ENCODE measurements at places on chromosomes 1 and 21. TPM values are rescaled to one million over a fixed set of nuclear protein-coding genes. Genes with fewer than 3 reads are reported as not detected.

- DNase-seq, result no peak
Measured at GRCh38 chr1:239725933-239726332, 339.6 kb downstream of the CHRM3 start.

DNA sequence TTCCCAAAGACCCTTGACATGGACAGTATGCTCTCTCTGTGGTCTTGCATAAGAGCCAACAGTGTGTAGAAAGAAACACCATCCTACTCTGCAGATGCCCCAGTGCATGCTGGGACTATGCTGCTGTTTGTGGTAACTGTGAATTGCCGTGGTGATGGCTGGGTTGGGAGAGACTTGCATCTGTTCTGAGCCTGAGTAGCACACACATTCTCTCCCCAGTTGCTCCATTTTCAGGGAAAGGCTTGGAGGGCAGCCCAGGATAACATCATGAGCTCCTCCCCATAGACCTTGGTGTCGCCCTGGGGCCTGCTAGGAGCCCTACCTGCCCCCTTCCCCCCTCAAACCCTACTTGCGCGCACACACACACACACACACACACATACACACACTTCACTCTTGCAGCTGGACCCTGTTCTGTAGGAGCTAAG is 120.9 kb upstream of the IPO9 start:
- DNase-seq, result no peak

DNA sequence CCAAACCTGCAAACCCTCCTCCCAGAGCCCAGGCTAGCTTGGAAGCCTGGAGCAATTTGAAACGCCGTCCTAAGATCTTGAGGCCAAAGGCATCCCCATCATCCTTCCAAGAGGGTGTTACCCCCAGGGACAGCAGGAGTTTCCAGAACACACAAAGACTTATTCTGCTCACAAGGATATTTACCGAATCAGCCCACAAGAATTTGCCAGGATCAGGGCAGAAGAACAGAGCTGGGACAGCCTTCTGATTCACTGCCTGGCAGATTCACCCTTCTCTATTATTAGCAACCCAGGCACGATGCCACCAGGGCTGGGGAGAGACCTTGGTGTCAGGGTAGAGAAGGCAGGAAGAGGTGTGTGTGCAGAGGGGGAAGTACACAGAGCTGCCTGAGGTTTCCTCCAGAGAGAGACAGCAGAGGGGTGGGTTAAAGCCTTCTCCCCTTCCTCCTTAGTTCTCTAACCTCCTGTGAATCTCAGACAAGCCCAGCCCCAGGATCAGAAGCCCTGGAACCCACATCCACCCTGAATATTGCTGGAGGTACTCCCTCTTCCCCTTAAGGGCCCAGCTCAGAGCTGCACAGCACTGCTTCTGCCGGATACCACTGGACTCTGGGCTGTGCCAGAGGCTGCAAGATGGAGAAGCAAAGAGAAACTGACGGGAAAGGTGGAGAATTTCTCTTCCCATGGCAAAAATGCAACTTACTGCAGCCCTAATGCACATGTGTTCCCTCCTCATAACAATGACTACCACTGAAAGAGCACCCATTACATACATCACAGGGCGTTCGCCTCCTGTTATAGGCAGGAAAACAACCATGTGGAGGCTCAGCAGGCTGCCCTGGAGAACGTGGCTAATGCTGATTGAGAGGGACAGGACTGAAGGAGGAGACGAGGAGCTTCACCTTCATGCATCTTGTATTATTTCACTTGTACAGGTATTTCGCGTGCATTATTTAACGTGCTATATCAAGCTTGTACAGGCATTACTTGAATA is 61.8 kb downstream of the ITPKB start:
- peak; percentile 95 for DNase-seq

GRCh38 chr1:209363112-209363511 is 220.4 kb upstream of the CAMK1G start:
- peak; percentile 77 for DNase-seq

Gene SRGAP2B
- 49.0 TPM for total RNA-seq

Gene MMEL1
- total RNA-seq, result 1.3 TPM

Gene PAQR6
- total RNA-seq, result 7.7 TPM

Gene C1orf56
- total RNA-seq, result 2.9 TPM

Gene MCOLN2
- total RNA-seq, result not detected

Gene KIFAP3
- 113 TPM for total RNA-seq
